Activated CD4-positive, alpha-beta T cell treated with anti-CD3 and anti-CD28 coated beads, Interleukin-2, amount 50 U/mL, for 48 hours (primary cell): ENCODE measurements at places on chromosomes 4 and X.

DNA sequence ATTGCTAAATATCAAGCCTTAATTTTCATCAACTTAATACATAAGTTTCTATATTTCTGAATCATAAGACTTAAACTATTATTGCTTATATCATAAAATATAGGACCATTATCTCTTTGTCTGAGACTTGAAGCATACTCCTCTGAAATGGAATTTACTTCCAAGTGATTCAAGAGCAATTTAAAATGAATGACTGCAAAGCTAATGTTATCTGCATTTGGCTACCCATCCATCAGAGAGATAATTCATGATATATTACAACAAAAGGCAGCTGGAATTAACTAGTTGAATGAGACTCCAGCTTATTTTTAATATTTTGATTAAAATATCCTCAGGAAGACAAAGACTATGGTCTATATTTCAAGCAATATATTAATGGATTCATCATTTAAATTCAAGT is 208.6 kb downstream of the UNC5C start:
- no peak for DNase-seq

DNA sequence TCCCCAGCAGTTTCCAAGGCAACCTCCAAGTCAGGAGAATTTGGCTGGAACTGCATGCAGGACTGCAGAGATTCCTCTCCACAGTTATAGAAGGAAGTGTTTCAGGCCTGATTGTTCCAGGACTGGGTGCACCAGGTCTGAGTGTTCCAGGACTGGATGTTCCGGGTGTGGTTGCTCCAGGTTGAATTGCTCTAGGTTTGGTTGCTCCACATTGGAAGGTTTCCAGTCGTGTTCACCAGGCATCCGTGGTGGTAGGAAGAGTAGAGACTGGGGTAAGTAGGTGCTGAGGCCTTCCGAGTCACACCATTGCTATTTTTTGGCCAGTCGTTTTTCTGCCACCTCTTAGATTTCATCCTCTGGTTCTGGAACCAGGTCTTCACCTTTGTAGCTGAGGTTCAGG is 105.4 kb downstream of the MSN start:
- no peak for DNase-seq

DNA sequence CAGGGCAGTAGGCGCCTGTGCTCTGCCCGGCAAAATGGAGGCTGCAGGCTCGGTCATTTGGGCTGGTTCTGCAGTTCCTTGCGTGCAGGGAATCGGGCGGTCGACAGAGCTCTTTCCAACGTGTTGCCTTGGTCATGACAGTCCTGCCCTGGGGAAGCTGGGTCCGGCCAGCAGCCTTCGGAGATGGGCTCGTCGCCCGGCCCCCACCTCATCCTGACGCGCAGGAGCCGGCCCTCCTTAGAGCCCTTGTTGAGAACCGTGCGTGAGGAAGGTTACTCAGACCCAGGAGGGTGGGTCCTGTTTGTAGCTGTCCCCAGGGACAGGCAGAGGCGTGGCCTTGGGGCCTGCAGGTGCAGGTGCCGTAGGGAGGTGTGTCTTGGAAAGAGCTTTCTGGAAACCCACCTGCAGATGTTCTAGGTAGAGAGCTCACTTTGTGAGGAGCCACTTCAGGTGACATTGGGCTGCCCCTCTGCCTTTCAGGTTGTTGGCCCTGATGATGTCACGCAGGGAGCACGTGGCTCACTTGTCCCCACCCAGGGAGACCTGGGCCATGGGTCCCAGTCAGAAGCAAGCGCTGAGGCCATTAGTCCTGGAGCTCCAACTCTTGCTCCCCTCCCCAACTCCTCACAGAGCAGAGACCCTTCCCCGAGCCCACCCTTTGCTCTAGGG is 15.2 kb upstream of the HGFAC start:
- no peak for DNase-seq

GRCh38 chrX:39779952-39780783 is 317.6 kb downstream of the BCOR start:
- no peak for DNase-seq

- DNase-seq, result no peak
Observed at GRCh38 chrX:69493766-69494165, 10.4 kb upstream of the NALF2 start.
